CD4-positive, CD25-positive, alpha-beta regulatory T cell (primary cell): ENCODE measurements at places on chromosomes 12 and 14. TPM values are rescaled to one million over a fixed set of nuclear protein-coding genes. Genes with fewer than 3 reads are reported as not detected.

The SLC35E3 gene
- 14.5 TPM for polyA plus RNA-seq

The MAPKAPK5 gene
- 31.2 TPM for polyA plus RNA-seq

The GPD1 gene
- polyA plus RNA-seq, result not detected

The SYNDIG1L gene
- polyA plus RNA-seq, result not detected

The SERPINA10 gene
- not detected for polyA plus RNA-seq

The DPPA3 gene
- polyA plus RNA-seq, result not detected

- no peak for DNase-seq
- no peak overlapping the region for H3K27ac ChIP-seq
- H3K4me1 ChIP-seq, result no peaks in the 10 kb centered on the region
Observed at GRCh38 chr12:24356240-24356804, 406.9 kb upstream of the SOX5 start.

GRCh38 chr14:68475802-68476201 lies 317.1 kb downstream of the ZFP36L1 start:
- H3K27ac ChIP-seq, result no peak overlapping the region
- no peaks in the 10 kb centered on the region for H3K27me3 ChIP-seq
- H3K4me1 ChIP-seq, result no peaks in the 10 kb centered on the region
- DNase-seq, result no peak

GRCh38 chr12:6158749-6159148 lies 34.3 kb upstream of the VWF start:
- no peak overlapping the region for H3K27ac ChIP-seq
- H3K4me3 ChIP-seq, result no peak overlapping the region
- no peaks in the 10 kb centered on the region for H3K36me3 ChIP-seq
- no peak for DNase-seq
- no peaks in the 10 kb centered on the region for H3K4me1 ChIP-seq
- no peaks in the 10 kb centered on the region for H3K27me3 ChIP-seq

DNA sequence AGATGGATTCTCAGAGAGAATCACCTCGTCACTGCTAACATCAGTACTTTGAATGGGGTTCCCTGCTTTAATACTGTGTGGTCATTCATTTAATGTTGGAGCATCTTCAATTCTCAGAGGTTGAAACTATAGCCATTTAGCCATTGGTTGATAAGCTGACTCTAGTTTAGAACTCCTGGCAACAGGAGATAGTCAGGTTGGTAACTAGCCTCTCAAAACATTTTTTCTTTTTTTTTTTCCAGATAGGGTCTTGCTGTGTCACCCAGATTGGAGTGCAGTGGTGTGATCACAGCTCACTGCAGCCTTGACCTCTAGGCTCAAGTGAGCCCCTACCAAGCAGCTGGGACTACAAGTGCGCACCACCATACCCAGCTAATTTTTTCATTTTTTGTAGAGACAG lies 3.5 kb upstream of the NCKAP5L start:
- no peak overlapping the region for H3K4me3 ChIP-seq
- no peaks in the 10 kb centered on the region for H3K27me3 ChIP-seq
- H3K4me1 ChIP-seq, result peaks cover 21% of the 10 kb centered on the region
- H3K36me3 ChIP-seq, result no peaks in the 10 kb centered on the region

DNA sequence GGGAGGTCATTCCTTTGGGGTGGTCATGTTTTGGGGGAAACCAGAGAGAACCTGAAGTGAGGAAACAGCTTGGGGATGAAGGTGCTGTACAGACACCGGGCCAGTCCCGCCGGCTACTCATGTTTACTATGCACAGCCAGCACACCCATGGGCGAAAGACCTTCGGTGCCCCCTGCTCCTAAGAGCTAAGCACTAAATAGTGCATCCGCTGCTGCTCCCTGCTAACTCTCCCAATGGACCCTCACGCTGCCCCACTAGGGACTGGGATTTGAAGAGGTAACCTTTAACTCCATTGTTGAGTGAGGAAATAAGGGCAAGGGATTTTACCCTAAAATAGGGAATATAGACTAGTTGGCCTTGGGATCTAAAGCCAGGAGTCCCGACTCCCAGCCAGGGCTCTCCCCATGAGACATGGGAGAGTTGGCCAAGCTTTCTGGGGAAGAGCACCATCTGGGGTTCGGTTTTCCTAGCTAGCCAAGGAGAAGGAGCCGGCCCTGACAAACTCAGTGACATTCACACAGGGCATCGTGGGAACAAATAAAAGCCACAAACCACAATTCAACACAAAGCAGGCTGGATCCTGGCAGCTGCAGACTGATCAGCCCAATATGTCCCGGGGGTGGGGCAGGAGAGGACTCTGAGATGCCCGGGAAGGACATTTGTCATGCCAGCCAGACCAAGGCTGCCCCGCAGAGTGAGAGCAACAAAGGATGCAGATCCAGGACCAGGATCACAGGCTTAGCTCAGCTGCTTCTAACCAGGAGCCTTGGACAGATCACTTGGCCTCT lies 91.7 kb downstream of the SINHCAF start:
- no peak overlapping the region for H3K27ac ChIP-seq
- H3K36me3 ChIP-seq, result no peaks in the 10 kb centered on the region
- H3K4me3 ChIP-seq, result no peak overlapping the region
- no peaks in the 10 kb centered on the region for H3K4me1 ChIP-seq
- DNase-seq, result no peak

GRCh38 chr12:6140651-6141447 lies 16.4 kb upstream of the VWF start:
- peak overlapping the region; percentile 72 for H3K27ac ChIP-seq
- no peak for DNase-seq
- H3K36me3 ChIP-seq, result no peaks in the 10 kb centered on the region
- H3K4me1 ChIP-seq, result peaks cover 45% of the 10 kb centered on the region
- no peaks in the 10 kb centered on the region for H3K27me3 ChIP-seq

- H3K4me3 ChIP-seq, result no peak overlapping the region
- no peaks in the 10 kb centered on the region for H3K27me3 ChIP-seq
Observed at GRCh38 chr12:131559517-131560516, 151.1 kb upstream of the SFSWAP start.

DNA sequence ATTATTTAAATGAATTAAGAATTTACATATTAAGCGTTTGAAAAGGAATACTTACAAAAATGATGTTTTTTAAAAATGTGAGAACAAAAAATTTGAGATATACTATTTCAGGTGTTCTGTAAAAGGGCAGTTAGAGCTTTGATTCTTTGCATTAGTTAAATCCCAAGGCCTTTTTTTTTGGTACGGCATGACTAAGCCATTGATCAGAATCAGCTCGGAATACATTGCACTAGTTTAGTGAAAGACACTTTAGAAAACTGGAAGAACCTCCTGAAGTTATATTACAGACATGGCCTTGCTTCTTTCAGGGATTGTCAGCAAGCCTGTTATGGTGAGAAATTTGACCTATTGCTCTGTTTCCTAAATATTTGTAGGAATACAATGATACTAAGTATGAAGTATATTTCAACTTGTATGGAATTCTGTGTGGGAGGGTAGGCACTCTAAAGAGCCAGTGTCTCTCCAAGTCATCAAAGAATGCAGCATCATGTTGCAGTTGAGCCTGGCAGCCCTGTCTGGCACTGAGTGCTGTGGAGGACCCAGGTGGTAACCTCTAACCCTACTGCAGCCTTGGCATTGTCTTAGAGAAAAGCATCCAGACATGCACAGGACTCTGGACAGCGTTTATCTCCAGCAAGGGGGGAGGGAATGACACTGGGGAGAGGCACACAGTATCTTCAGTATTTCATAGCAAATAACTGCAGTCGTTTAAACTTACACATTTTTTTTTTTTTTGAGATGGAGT lies 1.5 kb downstream of the KLC1 start:
- peak overlapping the region; percentile 91 for H3K4me3 ChIP-seq
- H3K27ac ChIP-seq, result peak overlapping the region; percentile 87
- H3K36me3 ChIP-seq, result peaks cover 11% of the 10 kb centered on the region
- H3K4me1 ChIP-seq, result peaks cover 48% of the 10 kb centered on the region
- no peak for DNase-seq

- no peak for DNase-seq
- H3K36me3 ChIP-seq, result no peaks in the 10 kb centered on the region
- H3K27me3 ChIP-seq, result peaks cover 2% of the 10 kb centered on the region
- H3K27ac ChIP-seq, result no peak overlapping the region
- H3K4me3 ChIP-seq, result no peak overlapping the region
- no peaks in the 10 kb centered on the region for H3K4me1 ChIP-seq
Observed at GRCh38 chr12:5473076-5473782, 41.3 kb downstream of the NTF3 start.

GRCh38 chr12:78494911-78495310 lies 369.7 kb upstream of the SYT1 start:
- no peak overlapping the region for H3K27ac ChIP-seq
- H3K4me1 ChIP-seq, result no peaks in the 10 kb centered on the region
- H3K27me3 ChIP-seq, result no peaks in the 10 kb centered on the region
- H3K4me3 ChIP-seq, result no peak overlapping the region
- no peaks in the 10 kb centered on the region for H3K36me3 ChIP-seq

DNA sequence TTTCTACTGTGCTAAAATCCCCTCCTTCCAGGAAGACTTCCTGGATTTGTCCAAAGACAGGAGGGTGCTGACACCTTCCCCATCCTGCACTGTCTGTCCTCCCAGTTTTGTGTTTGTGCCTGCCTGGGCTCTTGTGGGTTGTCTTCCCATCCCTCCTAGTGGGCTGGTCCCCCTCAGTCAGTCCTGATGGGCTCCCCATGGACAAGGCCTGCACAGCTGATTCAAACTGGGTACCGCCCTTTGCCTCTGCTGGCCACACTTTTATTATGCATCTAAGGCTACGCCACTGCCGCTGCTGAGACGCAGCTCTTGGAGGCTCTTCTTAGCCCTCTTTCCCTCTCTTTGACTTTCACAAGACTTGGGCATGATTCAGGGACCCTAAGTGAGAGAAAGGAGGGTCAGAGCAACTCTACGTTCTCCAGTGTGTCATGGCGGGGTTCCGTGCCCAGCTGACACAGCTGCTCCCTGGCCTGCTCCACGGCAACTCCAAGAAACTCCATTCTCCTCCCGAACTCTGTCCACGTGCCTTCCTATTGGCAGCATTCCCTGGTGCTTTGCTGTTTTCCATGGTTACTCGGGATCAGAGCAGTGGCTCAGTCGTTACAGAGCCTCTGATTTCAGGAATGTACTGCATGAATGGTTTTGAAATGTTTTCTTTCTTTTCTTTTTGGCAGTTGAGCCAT lies 3.8 kb upstream of the KRT85 start:
- H3K4me1 ChIP-seq, result no peaks in the 10 kb centered on the region
- H3K4me3 ChIP-seq, result no peak overlapping the region
- H3K27me3 ChIP-seq, result no peaks in the 10 kb centered on the region
- no peak overlapping the region for H3K27ac ChIP-seq
- no peaks in the 10 kb centered on the region for H3K36me3 ChIP-seq

DNA sequence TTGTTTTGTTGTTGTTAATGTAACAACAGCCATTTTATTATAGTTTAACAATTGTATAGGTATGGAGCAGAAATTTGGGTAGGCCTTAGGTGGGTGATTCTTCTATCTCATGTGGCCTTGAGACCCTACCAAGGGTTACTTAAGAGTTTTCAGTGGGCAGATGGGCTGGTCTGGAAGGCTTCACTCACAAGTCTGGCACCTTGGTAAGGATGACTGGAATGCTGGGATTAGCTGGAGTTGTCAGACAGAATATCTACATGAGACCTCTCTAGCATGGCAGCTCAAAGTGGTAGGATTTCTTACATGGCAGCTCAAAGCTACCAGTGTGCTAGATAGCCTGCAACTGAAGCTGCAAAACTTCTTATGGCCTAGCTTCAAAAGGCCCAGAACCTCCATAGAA lies 2.2 kb upstream of the MARS1 start:
- H3K4me3 ChIP-seq, result no peak overlapping the region
- peaks cover 16% of the 10 kb centered on the region for H3K36me3 ChIP-seq
- H3K27ac ChIP-seq, result no peak overlapping the region
- no peaks in the 10 kb centered on the region for H3K27me3 ChIP-seq
- no peak for DNase-seq

- peaks cover 58% of the 10 kb centered on the region for H3K4me1 ChIP-seq
- DNase-seq, result no peak
- H3K4me3 ChIP-seq, result peak overlapping the region; percentile 42
- no peaks in the 10 kb centered on the region for H3K36me3 ChIP-seq
- H3K27me3 ChIP-seq, result peaks cover 34% of the 10 kb centered on the region
Observed at GRCh38 chr12:49342914-49343731, 3.6 kb upstream of the DNAJC22 start.

DNA sequence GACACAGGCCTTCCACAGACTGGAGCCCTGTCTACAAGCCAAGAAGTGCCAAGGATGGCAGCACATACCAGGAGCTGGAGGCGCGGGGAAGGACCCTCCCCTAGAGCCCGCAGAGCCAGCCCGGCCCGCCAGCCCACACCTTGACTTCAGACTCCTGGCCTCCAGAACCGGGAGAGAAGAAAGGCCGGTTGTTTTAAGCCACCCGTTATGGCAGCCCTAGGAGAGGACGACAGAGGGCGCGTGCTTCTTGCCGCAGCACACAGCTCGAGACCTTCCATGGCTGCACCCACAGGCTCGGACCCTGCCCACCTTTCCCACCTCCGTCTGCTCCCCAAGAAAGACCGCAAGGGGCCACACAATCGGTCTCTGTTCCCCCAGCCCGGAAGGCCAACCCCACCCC lies 53.7 kb downstream of the RNF34 start:
- H3K36me3 ChIP-seq, result peaks cover 15% of the 10 kb centered on the region
- no peaks in the 10 kb centered on the region for H3K27me3 ChIP-seq
- H3K4me1 ChIP-seq, result peaks cover 4% of the 10 kb centered on the region
- DNase-seq, result no peak
